ENCODE measurements at places on chromosomes 6 and 20.
A peak's percentile ranks its signal among the peaks of the same experiment; 100 is the strongest.

GRCh38 chr6:2440516-2440915, 195.1 kb upstream of the GMDS start:
- no peak for DNase-seq

- peak; percentile 3 for DNase-seq
Observed at GRCh38 chr6:153503810-153504209, 372.7 kb upstream of the RGS17 start.

GRCh38 chr6:46420921-46421638, 70.2 kb downstream of the RCAN2 start:
- DNase-seq = peak; percentile 58

GRCh38 chr20:47950124-47950912, 165.0 kb upstream of the SULF2 start:
- DNase-seq = peak; percentile 15

- DNase-seq = no peak
Observed at GRCh38 chr20:41064377-41064776, 35.8 kb downstream of the TOP1 start.

GRCh38 chr20:63580796-63581461, 6.9 kb upstream of the HELZ2 start:
- DNase-seq = peak; percentile 49

- no peak for DNase-seq
Observed at GRCh38 chr20:1616858-1617434, 2.9 kb downstream of the SIRPB1 start.

DNA sequence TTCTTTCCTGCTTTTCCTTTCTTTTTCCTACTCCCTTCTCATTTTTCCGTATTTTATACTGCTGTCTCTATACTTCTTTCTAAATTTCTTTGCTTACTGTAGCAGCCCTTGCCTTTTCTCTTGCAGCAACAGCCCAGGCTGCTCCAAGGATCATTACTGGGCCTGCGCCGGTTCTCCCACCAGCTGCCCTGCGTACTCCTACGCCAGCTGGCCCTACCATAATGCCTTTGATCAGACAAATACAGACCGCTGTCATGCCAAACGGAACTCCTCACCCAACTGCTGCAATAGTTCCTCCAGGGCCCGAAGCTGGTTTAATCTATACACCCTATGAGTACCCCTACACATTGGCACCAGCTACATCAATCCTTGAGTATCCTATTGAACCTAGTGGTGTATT, 148.8 kb downstream of the QKI start:
- no peak for DNase-seq

GRCh38 chr6:158262082-158262481, 50.2 kb upstream of the TULP4 start:
- DNase-seq = no peak

DNA sequence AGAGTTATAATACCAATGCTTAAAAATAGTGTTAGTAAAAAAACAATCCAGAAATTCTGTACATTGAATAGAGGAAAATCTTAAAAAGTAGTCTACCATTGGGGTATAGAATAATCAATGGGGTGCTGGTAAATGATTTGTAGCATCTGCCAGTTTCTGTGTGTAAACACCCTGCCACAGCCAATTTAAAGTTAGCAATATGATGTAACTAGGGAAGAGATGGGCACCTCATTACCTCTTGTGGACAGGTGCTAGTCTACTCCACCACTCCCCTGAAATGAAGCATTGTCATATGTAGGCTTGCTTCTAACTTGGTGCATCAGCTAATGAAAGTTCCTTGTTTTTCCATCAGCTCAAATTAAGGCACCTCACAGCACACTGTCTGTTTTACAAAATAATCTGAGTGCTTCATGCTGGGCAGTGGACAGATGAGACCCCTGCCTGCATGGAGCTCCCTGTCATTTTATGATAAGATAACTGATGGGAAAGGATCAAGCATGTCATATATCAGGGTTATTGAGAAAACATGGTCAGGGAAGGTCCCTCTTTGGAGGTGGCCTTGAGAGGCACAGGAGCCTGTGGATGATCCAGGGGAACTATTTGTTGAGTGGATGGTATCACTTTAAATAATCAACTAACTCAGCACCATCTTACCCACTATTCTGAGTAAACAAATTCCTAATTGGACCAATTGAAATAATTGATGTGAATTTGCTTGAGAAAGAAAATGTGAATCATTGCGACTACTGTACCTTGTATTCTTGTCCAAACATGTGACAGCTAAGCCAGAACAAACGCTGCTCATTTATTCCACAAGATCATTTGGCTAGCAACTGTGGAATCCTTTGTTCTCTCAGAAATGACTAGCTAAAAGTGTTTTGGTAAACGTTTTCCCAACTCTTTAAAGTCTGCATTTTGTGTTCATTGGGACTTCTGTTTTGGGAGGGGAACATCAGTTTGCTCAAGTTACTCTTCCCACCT, 45.9 kb upstream of the CSE1L start:
- DNase-seq = peak; percentile 20

- DNase-seq = no peak
Observed at GRCh38 chr20:40899344-40899743, 129.3 kb upstream of the TOP1 start.

- DNase-seq = no peak
Observed at GRCh38 chr20:16392346-16392745, 180.9 kb downstream of the KIF16B start.

DNA sequence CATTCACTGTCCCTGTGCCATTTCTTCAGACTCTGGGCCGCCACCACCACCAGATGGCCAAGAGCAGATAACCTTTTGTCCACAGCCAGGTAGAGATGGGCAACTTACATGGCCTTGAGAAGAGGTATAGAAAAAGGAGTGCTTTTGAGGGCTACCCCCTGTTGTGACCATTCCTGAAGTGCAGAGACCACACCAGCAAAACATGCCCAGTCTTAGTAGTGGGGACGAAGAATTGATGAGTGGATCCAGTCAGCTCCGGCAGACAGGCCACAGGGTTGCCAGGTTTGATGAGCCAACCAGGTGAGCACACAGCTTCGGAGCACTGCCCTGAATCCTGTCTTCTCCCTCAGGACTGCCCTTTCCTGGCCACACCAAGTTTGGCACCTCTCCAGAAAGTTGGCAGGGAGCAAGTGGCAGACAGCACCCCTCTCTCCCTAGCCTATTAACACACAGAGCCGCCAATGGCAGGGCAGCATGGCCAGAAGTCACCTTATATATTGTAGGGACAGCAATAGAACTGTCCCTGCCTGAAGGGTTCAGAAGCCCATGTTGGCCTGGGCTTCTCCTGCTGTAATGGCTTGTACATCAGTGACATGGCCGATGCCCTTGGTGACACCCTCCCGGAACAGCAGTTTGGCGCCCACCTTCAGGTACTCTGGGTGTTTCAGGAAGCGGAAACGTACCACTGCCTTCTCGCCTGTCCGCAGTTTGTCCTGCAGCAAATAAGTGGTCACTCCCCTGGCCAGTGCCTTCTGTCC, 7.8 kb downstream of the GTPBP2 start:
- no peak for DNase-seq

DNA sequence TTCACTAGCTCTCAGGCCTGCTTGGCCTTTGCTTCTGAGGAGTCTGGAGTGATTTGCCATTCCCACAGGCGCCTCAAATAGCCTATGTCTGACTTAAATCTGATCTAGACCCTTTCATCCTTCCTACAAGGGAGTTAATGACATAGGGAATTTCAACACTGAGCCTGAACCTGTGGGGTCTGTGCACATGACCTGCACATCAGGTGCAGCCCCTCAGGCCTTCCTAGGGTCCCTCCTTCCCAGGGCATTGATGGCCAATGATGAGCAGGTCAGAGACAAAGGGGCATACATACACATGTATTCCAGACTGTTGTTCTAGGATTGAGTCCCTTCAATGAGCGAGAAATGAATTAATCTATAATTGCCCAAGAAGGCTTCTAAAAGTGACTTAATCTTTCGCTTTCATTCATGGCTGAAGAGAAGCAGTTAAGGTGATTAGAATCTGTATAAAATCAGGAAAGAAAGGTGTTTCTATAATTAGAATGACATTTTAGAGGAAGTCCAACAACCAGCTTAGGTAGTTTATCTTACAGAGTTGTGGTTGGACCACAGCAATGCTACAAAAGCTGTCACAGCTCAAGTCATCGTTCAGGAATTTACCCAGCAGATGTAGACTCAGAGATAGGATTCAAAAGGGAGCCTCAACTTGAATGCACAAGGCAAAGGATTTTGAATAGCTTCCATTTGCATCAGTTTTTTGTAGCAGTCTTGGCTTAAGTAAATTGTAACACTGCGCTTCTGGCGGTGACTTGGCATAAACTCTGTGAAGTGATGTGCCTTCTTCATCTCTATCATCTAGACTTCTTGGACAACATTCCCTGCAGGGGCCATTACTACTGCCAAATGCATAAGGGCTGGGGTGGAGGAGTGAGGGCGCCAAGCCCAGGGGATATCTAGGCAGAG, 27.0 kb upstream of the TBC1D7 start:
- peak; percentile 96 for DNase-seq

DNA sequence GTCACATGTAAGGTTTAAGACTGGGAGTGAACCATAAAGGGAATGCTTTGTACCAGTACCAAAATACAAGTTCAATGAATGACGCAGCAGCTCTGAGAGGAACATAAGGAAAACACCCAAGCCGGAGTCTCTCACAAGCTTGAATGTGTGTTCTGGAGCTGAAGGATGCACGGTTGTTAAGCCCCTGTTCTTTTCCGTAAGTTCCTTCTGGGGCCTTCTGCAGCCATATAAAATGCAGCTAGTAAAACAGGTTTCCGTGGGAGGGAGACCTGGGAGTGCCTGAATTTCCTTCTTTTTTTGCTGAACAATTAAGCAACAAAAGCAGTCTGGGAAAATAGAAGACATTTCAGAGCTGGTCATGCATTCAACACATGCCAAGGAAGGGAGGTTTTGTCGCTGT, 73.2 kb upstream of the JAG1 start:
- DNase-seq = no peak

GRCh38 chr6:116741571-116741970, 23.9 kb downstream of the FAM162B start:
- DNase-seq = no peak

DNA sequence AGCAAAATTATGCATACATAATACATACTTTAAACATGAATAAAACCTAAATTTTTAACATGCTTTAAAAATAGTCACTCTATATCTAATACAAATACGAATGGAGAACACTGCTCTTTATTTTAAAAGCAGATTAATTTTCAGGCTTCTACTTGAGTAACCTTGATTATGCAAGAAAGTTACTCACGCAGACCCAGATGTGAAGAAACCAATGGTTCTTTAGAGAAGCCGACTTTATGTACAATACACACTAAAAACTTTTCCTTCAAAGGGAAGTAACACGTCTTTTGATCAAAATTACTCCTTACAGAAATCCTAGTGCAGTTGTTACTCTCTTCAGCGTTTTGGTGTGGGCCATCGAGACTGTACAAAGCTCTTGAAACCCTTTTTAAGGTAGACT, 136.9 kb upstream of the SLC22A16 start:
- no peak for DNase-seq

DNA sequence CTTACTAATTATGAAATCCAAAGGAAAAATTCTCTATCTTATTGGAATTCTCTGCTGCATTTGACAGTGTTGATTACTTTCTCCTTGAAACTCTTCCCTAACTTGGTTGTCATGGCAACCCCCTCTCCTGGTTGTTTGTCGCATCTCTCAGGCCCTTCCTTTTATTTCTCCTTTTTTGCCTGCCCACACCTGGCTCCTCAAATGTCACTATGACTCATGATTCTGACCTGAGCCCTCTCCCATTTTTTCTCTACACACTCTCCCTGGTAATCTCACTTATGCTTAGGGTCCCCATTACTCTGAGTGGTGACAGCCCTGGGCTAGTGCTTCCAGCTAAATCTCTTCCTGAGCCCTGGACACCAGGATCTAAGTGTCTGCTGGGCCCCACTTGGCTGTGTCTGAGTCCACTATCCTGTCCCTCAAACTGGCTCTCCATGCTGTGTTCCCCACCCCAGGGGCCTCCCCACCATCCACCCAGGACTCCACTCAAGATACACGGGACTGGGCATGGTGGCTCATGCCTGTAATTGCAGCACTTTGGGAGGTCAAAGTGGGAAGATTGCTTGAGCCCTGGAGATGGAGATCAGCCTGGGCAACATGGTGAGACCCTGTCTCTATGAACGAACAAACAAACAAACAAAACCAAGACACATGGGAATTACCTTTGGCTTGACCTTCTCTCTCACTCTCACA, 16.5 kb upstream of the NNAT start:
- peak; percentile 30 for DNase-seq

DNA sequence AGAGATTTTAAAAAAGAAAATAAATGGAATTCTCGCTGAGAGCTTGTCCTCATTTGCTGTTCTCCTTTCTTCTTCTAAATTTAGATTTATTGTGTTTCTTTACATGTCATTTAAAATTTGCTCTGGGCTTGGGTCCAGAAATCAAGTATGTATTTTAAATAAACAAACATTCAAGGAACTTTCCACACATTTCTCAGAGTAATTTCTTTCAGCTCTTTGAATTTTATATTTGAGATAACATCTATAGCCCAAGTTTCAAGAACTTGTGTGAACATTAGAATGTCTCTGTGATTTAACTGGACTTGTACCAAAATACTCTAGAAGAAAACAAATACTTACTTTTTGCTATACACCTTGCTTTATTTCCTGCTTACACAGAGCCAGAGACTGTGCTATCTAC, 192.3 kb downstream of the TMEM200A start:
- DNase-seq = no peak

DNA sequence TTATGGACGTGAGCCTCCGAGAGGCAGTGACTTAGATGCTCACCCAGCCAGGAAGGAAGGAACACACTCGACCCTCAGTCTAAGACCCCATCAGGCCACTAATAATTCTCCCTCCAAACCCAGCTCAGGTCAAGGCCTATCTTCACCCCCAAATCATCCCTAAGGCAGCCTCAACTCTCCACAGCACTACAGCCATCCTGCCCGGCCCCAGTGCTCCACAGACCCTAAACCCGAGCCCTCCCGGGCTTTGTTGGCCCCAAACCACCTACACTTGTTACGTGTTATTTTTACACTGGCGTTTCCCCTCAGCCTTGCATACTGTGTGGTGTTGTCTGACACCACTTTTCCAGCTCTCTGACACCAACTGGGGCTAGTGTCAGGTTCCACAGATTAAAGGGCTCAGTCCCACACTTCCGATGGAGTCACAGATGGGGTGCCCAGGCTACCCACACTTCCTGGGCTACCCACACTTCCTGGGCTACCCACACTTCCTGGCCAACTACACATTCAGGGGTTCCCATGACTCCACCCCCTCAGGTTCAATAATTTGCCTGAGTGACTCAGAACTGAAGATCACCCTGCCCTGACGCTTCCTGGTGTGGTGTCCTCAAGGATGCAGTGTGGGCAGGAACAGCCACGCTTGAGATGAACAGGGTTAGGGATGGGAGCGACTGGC, 25.3 kb downstream of the RBCK1 start:
- DNase-seq = peak; percentile 62
